Tongue (tissue), 3 donors: ENCODE measurements at places on chromosomes 3 and 15. TPM values are rescaled to one million over a fixed set of nuclear protein-coding genes. Genes with fewer than 3 reads are reported as not detected.

DNA sequence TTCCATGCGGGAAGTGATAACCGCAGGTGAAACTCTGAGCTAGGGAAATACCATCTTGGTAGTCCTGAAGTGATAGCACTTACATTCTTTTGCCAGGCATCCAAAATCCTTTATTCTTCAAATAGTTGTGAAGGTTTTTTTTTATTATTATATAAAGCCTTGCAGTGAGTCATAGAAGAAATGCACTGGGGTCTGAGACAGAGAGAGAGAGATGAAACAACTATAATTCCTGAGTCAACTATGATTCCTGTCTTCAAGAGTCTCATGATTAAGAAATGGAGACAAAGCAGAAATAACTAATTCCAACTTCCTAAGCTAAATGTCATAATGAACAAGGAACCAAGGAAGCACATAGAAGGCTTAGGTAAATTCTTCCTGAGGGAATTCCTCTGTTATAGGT, 495.6 kb downstream of the LPP start:
- no peak for DNase-seq

GRCh38 chr15:78397382-78397781, 40.6 kb upstream of the IREB2 start:
- no peak for DNase-seq

- DNase-seq = peak; percentile 86
Measured at GRCh38 chr3:64399205-64399800, 174.0 kb upstream of the PRICKLE2 start.

- no peak for DNase-seq
Measured at GRCh38 chr3:64270866-64271260, 45.6 kb upstream of the PRICKLE2 start.

Gene PARP9
- total RNA-seq = 20.4 TPM

- no peak for DNase-seq
Measured at GRCh38 chr15:67033012-67033411, 32.4 kb upstream of the SMAD3 start.

DNA sequence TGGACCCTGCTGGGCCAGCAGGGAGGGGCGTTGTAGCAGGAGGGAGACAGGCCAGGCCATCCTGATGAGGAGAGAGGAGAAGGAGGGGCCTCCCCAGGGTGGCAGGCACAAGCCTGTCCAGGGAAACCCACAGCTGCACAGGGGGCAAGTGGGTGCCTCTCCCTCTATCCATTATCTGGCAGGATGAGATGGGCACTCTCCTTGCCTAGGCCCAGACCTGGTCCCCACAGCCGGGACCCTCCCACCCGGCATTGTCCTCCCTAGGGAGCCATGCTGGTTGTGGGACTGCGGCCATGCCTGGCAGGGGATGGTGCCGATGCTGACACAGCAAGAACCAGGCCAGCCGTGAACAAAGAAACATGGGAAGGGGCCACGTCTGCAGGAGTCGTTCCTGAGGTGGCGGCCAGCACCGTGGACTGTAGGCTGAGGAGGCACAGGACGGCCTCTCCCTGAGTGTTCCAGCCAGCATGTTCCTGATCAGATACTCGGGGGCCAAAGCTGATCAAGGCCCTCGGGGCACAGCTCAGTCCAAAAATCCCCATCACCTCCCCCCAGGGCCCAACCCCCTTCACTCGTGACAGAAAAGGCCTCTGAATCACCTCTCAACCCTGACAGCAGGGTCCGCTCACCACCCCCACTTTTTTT, 19.2 kb upstream of the CYP11A1 start:
- DNase-seq = no peak

Gene ADPRH
- total RNA-seq = 11.2 TPM

GRCh38 chr3:112973325-112974177, 1.4 kb downstream of the CD200R1 start:
- no peak for DNase-seq

Gene THPO
- not detected for total RNA-seq

DNA sequence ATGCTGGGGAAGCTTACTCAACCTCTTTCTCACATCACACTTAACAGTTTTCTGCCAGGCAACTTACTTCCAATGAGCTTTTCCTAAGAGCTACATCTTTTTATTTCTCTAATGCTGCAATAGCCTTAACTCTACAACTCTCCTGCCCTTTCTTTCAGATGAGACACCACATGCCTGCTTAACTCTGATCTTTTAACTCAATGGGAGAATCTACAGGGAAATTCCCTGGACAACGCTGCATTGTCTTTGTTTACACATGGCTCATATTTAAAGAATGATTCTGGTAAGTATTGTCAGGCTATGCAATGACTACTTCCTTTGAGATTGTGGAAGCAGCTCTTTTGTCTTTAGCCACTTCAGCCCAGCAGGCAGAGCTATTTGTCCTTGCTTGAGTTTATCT, 353.1 kb upstream of the BCHE start:
- no peak for DNase-seq

Gene ANXA2
- 742 TPM for total RNA-seq

- DNase-seq = no peak
Measured at GRCh38 chr3:45110509-45110833, 35.7 kb downstream of the CDCP1 start.

Gene CHRNA5
- total RNA-seq = 2.1 TPM

DNA sequence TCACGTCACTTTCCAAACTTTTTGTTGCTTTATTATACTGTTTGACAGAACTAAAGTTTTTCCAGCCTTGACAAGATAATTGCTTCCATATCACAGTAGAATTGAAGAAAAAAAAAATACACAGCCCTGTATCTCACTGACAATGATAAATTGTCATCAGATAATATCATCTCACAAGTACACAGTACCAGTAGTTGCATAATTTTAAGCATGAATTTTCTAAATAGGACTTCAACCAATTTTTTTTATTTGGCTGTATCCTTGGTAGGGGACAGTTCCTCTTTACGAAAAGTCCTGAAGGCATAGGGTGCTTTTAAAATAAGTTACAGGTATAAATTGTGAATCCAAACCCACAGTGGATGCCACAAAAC, 230.7 kb downstream of the ATP8B4 start:
- DNase-seq = no peak

Gene CPNE9
- not detected for total RNA-seq

Gene SLC7A14
- 0.10 TPM for total RNA-seq

GRCh38 chr3:4531478-4532025, 38.4 kb downstream of the ITPR1 start:
- no peak for DNase-seq

GRCh38 chr3:197800379-197800778, 9.3 kb downstream of the LRCH3 start:
- no peak for DNase-seq

DNA sequence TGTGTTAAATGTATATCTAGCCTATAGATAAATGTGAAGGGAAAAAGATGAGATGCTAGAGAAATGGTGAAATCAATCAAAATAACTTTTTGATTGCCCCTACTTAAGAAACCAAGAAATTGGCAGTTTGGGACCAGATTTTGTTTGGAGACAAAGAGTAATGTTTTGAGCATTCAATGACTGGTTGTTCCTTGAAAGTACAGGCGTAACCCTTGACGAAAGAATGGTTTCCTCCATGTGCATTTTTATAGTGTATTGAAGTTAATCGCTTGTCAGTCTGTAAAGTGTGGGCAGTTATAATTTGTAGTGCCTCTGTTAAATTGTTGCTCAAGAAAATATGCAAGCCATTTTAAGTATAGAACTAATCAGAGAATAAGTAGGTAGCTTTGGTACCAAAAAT, 1.2 kb downstream of the KIF23 start:
- no peak for DNase-seq

GRCh38 chr3:173676094-173676493, 278.6 kb downstream of the NLGN1 start:
- no peak for DNase-seq

Gene ZNF385D
- total RNA-seq = 5.4 TPM

GRCh38 chr3:69409831-69410230, 23.9 kb upstream of the FRMD4B start:
- no peak for DNase-seq

- DNase-seq = no peak
Measured at GRCh38 chr3:106008766-106009165, 140.0 kb upstream of the CBLB start.

- DNase-seq = no peak
Measured at GRCh38 chr3:174202116-174202515, 657.0 kb upstream of the NAALADL2 start.

Gene THAP10
- 2.7 TPM for total RNA-seq

Gene ACTC1
- total RNA-seq = 1,740 TPM

Gene VEPH1
- total RNA-seq = 7.8 TPM

- DNase-seq = no peak
Measured at GRCh38 chr3:166177130-166177529, 339.9 kb upstream of the BCHE start.

DNA sequence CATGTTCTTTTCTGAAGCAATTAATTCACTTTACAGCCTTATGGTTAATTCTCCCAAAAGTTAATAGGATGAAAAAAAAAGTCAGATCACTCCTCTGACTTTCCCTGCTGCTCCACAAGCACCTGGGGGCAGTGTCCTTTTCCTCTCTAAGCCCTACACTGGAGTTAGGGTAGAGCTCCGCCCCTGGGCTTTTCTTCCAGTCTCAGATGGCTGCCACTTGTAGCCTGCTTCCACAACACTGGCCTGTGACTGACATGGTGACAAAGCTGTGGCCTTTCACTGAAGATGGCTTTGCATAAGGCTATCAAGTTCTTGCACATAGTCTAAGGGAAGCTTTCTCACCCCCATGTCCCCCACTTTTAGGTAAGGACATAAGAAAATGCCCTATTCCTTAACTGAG, 1.3 kb upstream of the MON1A start:
- DNase-seq = peak; percentile 10

DNA sequence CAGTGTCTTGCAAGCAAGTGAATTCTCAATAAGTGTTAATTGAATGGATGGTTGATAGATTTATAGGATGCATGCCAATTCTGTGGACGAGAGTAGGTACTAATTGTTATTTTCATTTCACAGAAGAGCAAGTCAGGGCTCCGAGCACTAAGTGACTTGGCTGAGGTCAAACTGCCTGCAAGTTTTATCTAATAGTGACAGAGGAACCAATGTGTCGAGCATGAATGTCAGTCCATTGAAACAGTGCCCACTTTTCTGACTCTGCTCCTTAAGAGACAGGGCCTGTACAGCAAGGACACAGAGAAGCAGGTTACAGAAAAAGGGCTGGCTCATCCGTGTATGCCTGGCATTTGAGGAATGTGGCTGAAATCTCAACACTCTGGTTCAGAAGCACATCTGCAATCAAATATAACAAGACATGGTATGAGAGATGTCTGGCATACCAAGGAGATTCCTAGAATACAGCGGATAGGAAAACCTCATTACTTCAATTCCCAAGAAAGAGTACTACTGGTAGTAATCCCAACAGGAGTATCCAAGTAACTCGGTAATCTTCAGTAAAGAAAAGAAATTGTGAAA, 6.0 kb upstream of the B3GNT5 start:
- no peak for DNase-seq

DNA sequence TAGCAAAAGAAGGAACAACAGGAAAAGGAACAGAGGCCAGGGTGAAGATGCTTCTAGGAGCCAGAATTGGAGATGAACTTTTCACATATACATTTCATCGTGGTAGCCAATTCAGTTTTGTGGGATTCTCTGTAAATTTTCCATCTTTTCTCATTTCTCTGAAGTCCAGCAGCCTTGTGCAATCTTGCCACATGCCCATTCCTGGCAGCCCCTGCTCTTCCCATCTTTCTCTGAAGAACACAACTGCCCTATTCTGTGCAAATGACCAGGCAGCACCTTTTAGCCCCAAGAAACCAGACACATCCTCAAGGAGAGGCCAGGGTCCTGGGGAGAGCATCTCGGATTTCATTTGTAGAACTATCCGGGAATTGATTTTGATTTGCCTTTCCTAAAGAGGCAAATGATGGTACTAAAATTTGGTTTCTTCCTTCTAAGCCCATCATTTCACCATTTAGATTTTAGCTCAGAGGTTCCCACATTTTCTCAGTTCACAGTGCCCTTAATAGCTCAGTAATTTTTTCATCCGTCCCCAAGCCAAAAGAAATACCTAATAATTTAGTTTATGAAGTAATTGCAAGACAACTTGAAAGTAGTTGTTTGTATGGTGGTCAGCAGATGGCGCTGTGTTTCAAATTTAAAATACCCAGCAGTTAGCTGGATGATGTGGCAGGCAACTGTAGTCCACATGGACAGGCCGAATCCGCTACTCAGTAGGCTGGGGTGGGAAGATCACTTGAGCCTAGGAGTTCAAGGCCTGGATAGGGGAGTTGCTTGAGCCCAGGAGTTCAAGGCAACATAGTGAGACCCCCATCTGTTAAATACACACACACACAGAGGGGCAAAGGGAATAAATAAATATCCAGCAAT, 61.3 kb upstream of the ACKR4 start:
- DNase-seq = peak; percentile 80

Gene MYEF2
- 10.6 TPM for total RNA-seq

GRCh38 chr3:108602249-108602934, 12.9 kb downstream of the DZIP3 start:
- peak; percentile 20 for DNase-seq

Gene TNNC1
- total RNA-seq = 352 TPM

GRCh38 chr3:132265488-132265887, 51.7 kb upstream of the ACP3 start:
- no peak for DNase-seq

- DNase-seq = no peak
Measured at GRCh38 chr3:49359623-49360022, 1.5 kb upstream of the GPX1 start.

- no peak for DNase-seq
Measured at GRCh38 chr3:47870702-47871260, 67.8 kb downstream of the DHX30 start.

DNA sequence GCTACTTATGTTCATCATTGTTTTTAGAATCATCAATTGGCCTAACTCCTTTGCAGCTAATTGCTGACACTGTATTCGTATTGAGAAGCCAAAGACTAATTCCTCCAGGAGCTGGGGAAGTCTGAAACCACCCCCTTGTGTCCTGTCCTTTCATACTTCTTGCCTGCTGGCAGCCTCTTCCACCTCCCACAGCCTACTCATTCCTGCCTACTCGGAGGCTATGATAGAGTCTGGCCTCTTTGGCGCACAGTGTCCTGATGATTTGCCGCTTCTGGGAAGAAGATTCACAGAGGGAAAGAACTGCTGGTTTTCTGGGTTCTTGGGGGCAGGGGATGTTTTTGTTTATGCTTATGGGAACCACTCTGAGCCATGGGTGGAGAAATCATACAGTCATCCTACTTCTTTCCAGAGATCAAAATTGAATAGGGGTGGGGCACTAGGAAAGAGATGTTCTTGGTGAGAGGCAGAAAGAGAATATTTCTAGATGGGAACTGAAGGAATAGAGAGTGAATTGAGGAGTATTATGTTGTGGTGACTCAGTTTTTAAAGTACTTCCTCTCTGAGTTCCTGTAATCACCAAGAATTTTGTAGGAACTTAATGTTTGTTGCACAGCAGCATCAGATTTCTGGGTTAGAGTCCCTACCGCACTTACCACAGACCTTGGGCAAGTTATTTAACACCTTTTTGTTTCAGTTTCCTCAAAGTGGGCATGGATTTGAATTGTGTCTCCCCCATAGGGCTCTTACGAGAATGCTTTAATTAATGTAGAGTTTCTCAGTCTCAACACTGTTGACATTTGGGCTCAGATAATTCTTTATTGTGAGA, 22.1 kb upstream of the SCAANT1 start:
- DNase-seq = no peak

- DNase-seq = no peak
Measured at GRCh38 chr3:189137416-189137815, 34.4 kb upstream of the TPRG1 start.

- DNase-seq = no peak
Measured at GRCh38 chr3:52254608-52255007, 9.0 kb downstream of the PPM1M start.

Gene CCDC14
- total RNA-seq = 71.7 TPM

Gene IGDCC3
- total RNA-seq = 1.7 TPM
